ENCODE measurements at places on chromosomes 3 and 15. TPM values are rescaled to one million over a fixed set of nuclear protein-coding genes. Genes with fewer than 3 reads are reported as not detected.

DNA sequence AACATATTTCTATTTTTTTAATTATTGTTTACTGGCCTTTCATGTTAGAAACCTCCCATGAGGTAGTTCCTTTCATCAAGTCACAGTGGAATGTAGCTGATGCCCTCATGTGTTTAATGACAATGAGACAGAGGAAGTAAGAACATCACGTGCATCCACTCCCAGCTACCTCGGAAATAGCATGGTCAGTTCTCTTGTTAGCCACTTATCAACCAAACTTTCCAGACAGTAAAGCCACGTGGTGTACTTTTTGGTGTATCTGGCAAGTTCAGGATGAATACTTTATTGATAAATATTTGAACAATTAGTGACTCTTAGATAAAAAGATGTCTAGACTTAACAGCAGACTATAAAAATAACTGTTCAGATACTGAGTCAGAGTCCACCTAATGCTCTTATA lies 781.7 kb downstream of the MECOM start:
- DNase-seq, result no peak
- no peak overlapping the region for H3K27ac ChIP-seq
- no peaks in the 10 kb centered on the region for H3K4me1 ChIP-seq
- H3K4me3 ChIP-seq, result no peak overlapping the region
- H3K27me3 ChIP-seq, result no peaks in the 10 kb centered on the region
- H3K36me3 ChIP-seq, result no peaks in the 10 kb centered on the region

DNA sequence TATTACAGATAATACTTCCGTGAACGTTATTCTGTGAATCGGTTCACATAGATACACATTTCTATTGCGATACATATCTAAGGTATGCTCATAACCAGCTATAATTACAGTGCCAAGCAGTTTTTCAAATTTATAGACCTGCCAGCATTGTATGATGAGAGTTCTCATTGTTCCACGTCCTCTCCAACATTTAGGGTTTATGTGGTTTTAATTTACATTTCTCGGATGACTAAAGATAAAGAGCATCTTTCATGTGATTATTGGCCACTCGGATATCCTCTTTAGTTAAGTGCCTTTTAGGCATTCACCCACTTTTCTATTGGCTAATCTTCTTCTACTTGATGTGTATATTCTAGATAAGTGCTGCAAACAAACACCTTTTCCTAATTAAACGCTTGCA lies 134.7 kb upstream of the CCDC54 start:
- no peak for DNase-seq
- H3K27ac ChIP-seq, result no peak overlapping the region
- peaks cover 4% of the 10 kb centered on the region for H3K36me3 ChIP-seq
- H3K27me3 ChIP-seq, result no peaks in the 10 kb centered on the region
- no peak overlapping the region for H3K4me3 ChIP-seq

The CX3CR1 gene
- total RNA-seq, result not detected

DNA sequence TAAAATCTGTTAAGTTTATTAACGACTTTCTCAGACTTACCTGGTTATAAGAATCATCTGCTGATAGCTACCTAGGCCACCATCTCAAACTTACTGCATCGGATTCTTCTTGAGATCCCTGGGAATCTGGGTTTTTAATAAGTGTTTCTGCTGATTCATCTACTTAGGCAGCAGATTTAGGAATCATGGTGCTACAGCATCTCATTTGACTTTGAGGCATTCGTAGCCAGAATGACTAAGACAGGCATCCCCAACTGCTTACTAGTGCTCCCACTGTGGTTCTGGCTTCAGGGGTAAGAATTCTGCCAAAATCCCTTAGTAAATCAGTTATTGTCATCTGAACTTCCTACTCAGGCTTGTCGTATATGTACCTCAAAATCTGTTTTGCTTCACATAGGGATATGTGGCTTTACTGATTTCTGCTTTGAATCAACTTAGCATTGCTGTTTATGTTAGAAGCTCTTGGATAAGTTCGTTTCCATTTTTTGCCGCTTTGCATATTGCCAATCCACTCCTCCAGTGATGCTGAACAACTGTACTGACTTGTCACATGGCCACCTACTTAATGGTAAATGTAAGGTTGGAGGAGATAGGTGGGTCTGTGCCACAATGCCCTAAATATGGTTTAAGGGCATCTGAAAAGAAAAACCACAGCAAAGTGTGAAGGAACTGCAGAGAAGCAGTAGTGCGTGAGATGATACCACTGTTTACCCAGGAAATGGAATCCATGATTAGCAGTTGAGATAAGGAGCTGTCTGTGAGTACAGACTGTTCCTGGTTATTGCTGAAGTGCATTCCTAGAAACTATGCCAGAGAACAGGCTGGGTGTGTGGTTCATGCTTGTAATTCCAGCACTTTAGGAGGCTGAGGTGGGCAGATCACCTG lies 60.3 kb downstream of the MAP6D1 start:
- no peaks in the 10 kb centered on the region for H3K27me3 ChIP-seq
- H3K4me1 ChIP-seq, result peaks cover 4% of the 10 kb centered on the region
- peak; percentile 77 for DNase-seq
- H3K4me3 ChIP-seq, result no peak overlapping the region
- H3K36me3 ChIP-seq, result peaks cover 34% of the 10 kb centered on the region

GRCh38 chr3:105781871-105782270 lies 86.9 kb downstream of the CBLB start:
- H3K27ac ChIP-seq, result no peak overlapping the region
- H3K27me3 ChIP-seq, result no peaks in the 10 kb centered on the region
- H3K36me3 ChIP-seq, result no peaks in the 10 kb centered on the region
- no peak overlapping the region for H3K4me3 ChIP-seq
- DNase-seq, result peak; percentile 19

The ERC2 gene
- total RNA-seq, result 0.18 TPM

DNA sequence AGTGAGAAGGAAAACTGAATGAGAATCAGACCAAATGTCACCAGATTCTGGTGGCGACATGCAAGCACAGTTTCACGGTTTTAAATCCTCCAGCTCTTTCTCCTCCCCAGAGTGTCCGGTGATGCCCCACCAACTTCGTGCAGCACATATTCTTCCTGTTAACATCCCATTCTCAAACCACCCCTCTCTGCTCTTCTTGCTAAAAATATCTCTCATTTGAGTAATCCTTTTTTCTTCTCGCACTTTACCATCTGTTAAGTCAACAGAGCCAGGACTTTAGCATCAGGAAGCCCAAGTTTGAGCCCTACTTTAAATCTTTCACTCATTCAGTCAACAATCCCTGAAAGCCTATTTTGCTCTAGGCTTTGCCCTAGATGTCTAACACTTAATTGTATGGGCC lies 68.2 kb upstream of the VGLL4 start:
- H3K36me3 ChIP-seq, result peaks cover 2% of the 10 kb centered on the region
- H3K27ac ChIP-seq, result no peak overlapping the region
- no peak for DNase-seq
- H3K27me3 ChIP-seq, result no peaks in the 10 kb centered on the region

DNA sequence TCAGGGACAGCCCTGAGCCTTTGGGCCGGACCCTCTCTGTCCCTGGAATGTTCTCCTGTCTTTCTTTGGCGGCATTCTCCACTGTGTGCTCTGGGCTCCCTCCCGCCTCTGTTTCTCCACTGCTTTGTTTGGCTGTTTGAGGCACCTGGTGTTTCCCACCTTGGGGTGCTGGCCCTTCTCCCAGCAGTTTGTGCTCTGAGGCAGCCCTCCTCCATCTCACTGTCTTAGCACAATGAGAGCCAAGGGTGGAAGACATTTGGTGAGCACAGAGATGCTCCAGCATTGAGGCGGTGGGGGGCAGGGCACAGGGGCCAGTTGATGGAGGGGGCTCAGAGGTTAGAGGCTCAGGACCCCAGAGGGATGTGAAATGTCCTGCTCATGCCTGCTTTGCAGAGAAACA lies 54.3 kb downstream of the RASGRF1 start:
- no peak overlapping the region for H3K27ac ChIP-seq
- DNase-seq, result no peak
- H3K36me3 ChIP-seq, result no peaks in the 10 kb centered on the region
- H3K4me1 ChIP-seq, result no peaks in the 10 kb centered on the region

GRCh38 chr15:85950101-85950500 lies 129.6 kb upstream of the AGBL1 start:
- no peaks in the 10 kb centered on the region for H3K4me1 ChIP-seq
- H3K4me3 ChIP-seq, result no peak overlapping the region
- no peak overlapping the region for H3K27ac ChIP-seq
- H3K36me3 ChIP-seq, result no peaks in the 10 kb centered on the region
- no peak for DNase-seq
- no peaks in the 10 kb centered on the region for H3K27me3 ChIP-seq

All from IMR-90 (cell line).